DMS79 (cell line): ENCODE measurements at places on chromosomes 7 and 10.

GRCh38 chr10:119769886-119770285 lies 44.0 kb downstream of the INPP5F start:
- no peak for DNase-seq

- DNase-seq: no peak
Observed at GRCh38 chr7:75723444-75723843, 15.3 kb downstream of the HIP1 start.

- no peak for DNase-seq
Observed at GRCh38 chr10:79979310-79979975, 30.5 kb upstream of the SFTPD start.

DNA sequence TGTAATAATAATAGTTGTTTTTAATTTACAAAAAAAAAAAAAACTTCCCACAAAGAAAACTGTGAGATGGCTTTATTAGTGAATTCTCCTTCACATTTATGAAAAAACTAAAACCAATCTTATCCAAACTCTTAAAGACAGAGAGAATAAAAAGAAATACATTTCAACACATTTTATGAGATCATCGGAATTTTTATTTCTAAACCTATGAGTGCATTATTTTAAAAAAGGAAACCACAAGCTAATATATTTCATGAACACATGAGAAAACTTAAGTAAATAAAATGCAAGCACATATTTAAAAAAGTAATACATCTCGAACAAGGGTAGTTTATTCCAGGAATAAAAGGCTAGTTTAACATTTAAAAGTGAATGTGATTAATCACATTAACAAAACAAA lies 31.5 kb downstream of the C7orf25 start:
- no peak for DNase-seq

GRCh38 chr10:57979956-57980355 lies 287.7 kb downstream of the IPMK start:
- DNase-seq: no peak

- DNase-seq: no peak
Observed at GRCh38 chr7:142477079-142477651, 219.3 kb upstream of the PRSS58 start.

DNA sequence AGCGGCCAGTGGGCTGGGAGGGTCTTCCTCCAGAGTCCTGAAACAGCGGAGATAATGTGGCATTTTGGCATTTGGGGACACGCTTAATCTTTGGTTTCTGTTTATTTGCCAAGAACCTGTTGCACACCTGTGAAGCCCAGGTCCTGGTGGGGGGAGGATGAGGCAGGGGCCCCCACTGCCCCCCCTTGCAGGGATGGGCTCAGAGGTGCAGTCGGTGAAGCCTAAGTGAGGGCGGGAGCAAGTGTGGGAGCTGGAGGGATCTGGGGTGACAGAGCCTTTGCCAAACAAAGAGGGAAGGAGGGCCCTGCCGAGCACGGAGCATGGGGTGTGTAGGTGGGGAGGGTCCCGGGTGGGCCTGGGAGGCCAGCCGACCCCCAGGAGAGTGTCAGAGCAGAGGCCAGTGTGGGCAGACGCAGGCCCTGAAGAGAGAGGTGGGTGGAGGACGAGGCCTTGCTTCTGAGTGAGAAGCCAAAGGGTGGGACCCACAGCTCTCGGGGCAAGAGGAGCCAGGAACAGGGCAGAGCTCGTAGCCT lies 62.1 kb upstream of the ADGRA1 start:
- DNase-seq: no peak

DNA sequence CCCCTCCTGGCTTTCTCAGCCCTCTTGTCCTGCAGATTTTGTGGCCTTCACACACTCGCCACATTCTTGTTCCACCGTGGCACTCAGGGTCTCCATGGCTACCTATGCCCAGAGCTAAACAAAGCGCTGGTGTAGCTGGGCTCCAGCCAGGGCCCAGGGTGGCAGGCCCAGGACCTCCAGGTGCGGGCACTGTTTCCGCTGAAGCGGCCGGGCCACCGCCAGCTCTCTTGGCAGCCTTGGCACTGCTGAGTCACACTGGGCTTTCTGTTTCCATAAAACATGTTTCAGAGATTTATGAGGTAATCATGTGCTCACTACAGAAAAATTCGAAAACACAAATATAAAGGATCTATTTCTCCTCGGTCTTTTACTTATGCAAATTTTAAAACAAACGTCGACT lies 51.3 kb downstream of the AOC1 start:
- peak; percentile 80 for DNase-seq

DNA sequence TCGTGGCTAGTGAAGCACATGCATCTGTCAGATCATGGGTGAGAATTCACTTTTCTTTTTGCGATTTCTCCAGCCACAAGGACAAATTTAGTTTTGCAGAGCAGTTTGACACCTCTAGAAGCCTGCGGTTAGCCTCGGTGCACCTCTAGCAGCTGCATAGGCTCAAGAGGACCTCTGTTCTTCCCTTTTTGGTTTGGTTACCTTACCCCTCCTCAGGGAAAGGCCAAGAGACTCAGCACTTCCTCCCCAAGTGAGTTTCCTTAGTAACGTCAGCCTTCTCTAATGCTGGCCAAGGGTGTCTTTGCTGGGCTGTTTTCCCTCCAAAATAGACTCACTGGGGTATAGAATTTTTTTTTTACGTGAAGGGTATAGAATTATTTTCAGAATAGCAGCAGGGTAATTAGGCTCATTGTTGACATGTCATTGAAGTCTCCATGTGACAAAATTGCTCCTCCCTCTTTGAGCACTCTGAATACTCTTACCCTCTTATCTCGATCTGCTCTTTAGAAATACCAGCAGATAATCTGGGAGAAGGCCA lies 97.8 kb downstream of the AUTS2 start:
- DNase-seq: no peak

GRCh38 chr7:28348636-28349035 lies 63.7 kb upstream of the CREB5 start:
- no peak for DNase-seq

- DNase-seq: no peak
Observed at GRCh38 chr7:108014747-108015682, 12.1 kb upstream of the LAMB1 start.

GRCh38 chr7:7819442-7820247 lies 101.2 kb upstream of the RPA3 start:
- DNase-seq: no peak

DNA sequence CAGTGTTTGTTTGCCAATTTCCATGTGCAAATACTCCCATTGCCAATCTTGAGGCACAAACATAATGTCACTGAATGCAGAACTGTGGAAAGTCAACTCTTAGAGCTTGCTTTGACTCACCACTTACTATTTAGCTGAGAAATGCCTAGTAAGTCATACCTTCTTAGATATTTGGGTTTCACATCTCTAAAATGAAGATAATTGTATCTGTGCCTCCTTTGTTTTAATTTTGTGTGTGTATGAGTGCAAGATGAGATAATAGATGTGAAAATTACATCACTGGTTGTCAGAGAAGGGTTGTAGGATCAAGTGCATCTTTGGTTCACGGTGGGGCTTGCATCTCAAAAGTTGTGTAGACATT lies 407.5 kb downstream of the INHBA start:
- no peak for DNase-seq

- no peak for DNase-seq
Observed at GRCh38 chr10:86376403-86376802, 9.8 kb upstream of the GRID1 start.

GRCh38 chr10:78950656-78951587 lies 117.8 kb upstream of the ZMIZ1 start:
- peak; percentile 61 for DNase-seq

GRCh38 chr7:156024201-156024600 lies 211.9 kb upstream of the SHH start:
- DNase-seq: no peak

- peak; percentile 63 for DNase-seq
Observed at GRCh38 chr7:135712182-135712782, 15.7 kb downstream of the SLC13A4 start.

DNA sequence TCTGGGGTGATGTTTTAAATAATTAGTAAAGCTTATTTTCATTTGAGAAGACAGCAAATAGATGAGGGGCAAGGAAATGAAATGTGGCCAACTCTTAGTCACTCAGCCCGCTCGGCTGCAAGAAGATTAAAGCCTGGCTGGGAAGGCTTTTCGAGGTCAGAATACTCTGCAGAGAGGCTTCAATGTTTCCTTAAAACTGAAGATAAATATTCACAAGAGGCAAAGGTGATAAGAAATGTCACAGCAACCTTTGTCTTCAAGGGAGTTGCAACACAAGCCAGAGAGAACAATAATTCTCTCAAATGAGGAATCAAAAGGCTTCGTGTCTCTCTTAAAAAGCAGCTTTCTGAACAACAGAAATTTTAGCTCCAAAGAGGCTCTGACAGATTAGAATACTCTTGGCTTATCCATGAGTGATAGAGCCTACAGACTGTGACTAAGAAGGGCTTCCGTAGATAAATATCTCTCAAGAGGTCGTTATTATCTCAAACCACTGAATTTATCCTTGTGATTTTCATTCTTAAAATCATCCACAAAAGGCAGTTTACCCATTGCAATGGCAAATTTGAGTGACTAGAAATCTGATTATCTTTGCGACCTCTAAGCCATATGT lies 92.5 kb downstream of the KLF6 start:
- no peak for DNase-seq

- DNase-seq: no peak
Observed at GRCh38 chr10:123241391-123242141, 87.4 kb downstream of the BUB3 start.

DNA sequence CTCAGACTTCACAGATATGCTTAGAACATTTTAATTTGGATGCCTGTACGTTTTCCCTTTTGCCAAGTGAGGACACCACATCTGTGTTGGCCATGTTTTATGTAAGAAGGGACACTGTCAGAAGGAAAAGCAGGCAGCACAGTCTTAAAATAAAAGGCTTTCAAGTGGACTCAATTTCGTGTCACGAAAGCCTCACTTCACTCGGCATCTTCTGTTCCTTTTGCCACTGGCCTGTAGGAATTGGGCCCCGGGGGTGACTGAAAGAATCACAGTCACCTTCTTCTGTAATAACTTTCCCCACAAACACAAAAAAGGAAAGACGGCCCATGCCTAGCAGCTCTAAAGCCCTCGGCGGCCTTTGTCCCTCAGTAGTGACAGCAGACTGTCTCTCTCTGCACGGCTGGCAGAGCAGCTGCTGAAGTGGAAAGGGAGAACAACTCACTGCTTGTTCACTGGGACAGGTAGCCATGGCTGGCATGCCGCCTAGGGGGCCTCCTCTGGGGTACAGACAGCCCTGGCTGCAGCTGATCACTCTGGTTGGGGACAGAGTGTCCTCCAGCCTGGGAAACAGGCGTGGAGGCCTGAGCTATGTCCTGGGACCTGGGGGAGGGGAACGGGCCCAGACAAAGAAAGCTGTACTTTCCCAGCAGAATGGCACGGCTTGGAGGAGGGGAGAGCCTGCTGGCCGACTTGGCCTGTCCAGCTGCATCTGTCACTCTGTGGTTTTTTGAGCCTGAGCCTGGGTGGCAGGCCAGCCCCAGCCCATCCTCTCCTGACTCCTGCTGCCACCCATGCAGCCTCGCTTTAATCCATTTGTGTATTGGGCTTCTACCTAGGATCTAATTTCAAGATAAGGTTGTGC lies 4.4 kb downstream of the RASSF4 start:
- DNase-seq: peak; percentile 32

DNA sequence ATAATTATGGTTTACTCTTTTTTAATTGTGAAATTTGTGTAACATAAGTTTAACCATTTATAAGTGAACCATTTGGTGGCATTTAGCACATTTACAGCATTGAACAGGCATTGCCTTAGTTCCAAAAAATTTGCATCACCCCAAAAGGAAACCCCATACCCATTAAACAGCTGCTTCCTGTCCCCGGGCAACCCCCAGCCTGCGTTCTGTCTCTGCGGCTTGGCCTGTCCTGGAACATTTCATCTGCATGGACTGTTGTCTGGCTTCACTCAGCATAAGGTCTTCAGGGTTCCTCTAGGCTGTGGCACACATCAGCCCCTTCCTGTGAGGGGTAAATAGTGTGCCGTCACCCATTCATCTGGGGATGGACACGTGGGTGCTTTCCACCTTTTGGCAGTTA lies 6.9 kb downstream of the RET start:
- DNase-seq: no peak

DNA sequence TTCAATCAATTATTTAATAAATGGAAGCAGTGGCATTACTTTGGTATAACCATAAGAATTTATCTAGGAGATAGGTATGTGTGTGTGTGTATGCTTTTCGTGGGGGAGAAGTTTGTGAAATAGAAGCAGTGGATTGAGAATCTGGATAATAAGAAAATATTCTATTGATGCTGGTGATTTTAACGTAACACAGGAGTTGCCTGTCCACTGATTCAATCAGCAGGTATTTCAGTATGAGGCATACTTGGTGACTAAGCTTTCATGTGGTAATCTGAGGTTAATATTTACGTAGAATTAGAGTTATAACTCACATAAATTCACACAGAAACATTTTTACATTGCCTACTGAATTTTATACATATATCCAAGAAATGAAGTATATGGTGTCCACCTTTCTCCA lies 568.0 kb downstream of the ZWINT start:
- DNase-seq: no peak

GRCh38 chr10:373526-374309 lies 238.5 kb downstream of the ZMYND11 start:
- DNase-seq: peak; percentile 58

GRCh38 chr7:82081644-82082224 lies 311.9 kb upstream of the HGF start:
- no peak for DNase-seq

- no peak for DNase-seq
Observed at GRCh38 chr10:99964791-99965190, 45.0 kb downstream of the DNMBP start.

- no peak for DNase-seq
Observed at GRCh38 chr10:25048450-25048849, 32.0 kb downstream of the THNSL1 start.

- no peak for DNase-seq
Observed at GRCh38 chr7:18754766-18755165, 259.2 kb downstream of the HDAC9 start.

DNA sequence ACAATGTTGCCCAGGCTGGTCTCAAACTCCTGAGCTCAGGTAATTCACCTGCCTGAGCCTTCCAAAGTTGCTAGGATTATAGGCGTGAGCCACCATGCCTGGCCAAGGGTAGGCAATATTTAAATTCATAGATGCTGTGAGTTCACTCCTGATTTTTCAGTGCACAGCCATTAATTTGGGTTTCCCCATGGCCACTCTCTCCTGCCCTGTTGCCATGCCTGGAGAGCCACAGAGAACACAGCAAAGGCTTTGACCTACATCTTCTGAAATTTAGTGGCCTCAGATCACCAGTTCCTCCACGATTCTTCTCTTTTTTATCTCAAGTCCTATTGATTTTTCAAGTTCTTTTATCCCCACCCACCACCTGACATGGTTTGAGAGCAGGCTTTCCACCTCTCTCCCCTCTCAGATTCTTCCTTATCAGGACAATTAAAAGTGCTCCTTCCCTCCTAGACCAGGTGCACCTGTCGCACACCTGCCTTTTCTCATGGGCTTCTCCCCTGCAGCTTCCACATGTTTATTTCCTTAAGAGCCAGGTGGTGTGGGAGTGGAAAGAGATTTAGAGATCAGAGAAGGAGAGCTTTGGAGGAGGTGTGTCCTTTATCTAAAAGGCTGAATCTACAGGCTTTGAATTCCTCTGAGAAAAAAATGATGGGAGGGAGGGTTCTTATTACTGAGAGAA lies 123.8 kb downstream of the ADRA2A start:
- DNase-seq: peak; percentile 87
